Activated naive CD8-positive, alpha-beta T cell treated with anti-CD3 and anti-CD28 coated beads, Interleukin-2, amount 10 ng/mL, durations not matched to agents 7 days and 5 days (primary cell): ENCODE measurements at places on chromosomes 11 and 22. TPM values are rescaled to one million over a fixed set of nuclear protein-coding genes. Genes with fewer than 3 reads are reported as not detected.

GRCh38 chr11:57514538-57515331 is 767 bp downstream of the SLC43A1 start:
- peak overlapping the region; percentile 98 for H3K27ac ChIP-seq
- peaks cover 34% of the 10 kb centered on the region for H3K4me1 ChIP-seq
- DNase-seq, result peak; percentile 75
- peaks cover 2% of the 10 kb centered on the region for H3K36me3 ChIP-seq
- H3K4me3 ChIP-seq, result peak overlapping the region; percentile 99

GRCh38 chr11:125960771-125961170 is 14.9 kb downstream of the VSIG10L2 start:
- H3K4me1 ChIP-seq, result peaks cover 5% of the 10 kb centered on the region
- no peak for DNase-seq
- H3K27ac ChIP-seq, result no peak overlapping the region
- no peak overlapping the region for H3K4me3 ChIP-seq

CDON gene
- total RNA-seq, result 3.9 TPM

OR51V1 gene
- total RNA-seq, result not detected

XKR3 gene
- not detected for total RNA-seq

- no peaks in the 10 kb centered on the region for H3K27me3 ChIP-seq
- DNase-seq, result no peak
- H3K27ac ChIP-seq, result no peak overlapping the region
- H3K36me3 ChIP-seq, result peaks cover 5% of the 10 kb centered on the region
These were observed 34.4 kb upstream of the LRRC10B start for GRCh38 chr11:61474013-61474643.

- H3K27me3 ChIP-seq, result peaks cover 28% of the 10 kb centered on the region
- no peak overlapping the region for H3K27ac ChIP-seq
- no peak overlapping the region for H3K4me3 ChIP-seq
- no peak for DNase-seq
- H3K4me1 ChIP-seq, result no peaks in the 10 kb centered on the region
These were observed 21.9 kb upstream of the RTL6 start for GRCh38 chr22:44519886-44520285.

GRCh38 chr11:2924821-2925675 is 4.2 kb downstream of the PHLDA2 start:
- no peak for DNase-seq
- no peaks in the 10 kb centered on the region for H3K36me3 ChIP-seq
- H3K27me3 ChIP-seq, result peaks cover 21% of the 10 kb centered on the region
- H3K27ac ChIP-seq, result no peak overlapping the region
- H3K4me1 ChIP-seq, result peaks cover 14% of the 10 kb centered on the region
- no peak overlapping the region for H3K4me3 ChIP-seq
